Amygdala (tissue), 56 donors: ENCODE measurements at places on chromosomes 12 and 14.

DNA sequence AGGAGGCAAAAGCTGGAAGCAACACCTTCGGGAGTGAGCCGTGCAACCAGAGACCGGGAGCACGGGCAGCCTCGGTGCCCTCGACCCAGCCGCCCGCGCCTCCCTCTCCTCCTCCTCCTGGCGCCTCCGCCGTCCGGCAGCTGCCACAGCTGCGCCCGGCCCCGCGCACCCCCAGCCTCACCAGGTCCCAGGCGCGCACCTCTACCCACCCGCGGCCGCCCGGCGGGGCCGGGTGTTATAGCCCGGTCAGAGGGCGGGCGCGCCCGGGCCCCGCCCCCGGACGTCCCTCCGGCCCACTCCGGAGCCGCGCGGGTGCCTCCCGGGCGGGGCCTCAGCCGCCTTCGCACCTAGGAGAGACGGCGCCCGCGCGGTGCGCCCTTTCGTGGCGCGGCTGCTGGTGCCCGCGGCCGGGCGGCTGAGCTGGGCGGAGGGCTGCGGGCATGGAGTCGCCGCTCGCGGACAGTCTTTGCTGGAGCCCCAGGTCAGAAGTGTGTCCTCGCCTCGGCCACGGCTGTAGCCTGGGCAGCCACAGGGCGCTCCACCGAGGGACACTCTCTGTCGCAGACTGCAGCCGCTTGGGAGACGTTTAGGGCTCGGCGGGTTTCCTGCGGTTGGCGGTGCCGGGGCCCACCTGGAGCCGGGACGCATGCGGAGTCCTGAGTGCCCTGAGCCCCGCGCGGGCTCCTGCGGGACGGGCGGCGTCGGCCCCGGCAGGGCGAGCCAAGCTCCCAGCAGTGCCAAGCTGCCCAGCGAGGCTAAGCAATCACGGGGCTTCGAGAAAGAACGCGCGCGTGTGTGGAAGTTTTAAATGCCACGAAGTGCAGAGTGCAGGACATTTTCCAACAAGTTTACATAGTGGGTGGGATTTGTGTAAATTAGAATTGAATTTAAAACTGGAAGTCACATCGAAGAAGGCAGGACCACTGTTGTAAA is at the start of gene CPM:
Gene CPM, minus strand, starts transcription at position 211 of the 933 bp plus-strand sequence. CDS start 334 bp downstream, outside the sequence.
- no peak for DNase-seq

DNA sequence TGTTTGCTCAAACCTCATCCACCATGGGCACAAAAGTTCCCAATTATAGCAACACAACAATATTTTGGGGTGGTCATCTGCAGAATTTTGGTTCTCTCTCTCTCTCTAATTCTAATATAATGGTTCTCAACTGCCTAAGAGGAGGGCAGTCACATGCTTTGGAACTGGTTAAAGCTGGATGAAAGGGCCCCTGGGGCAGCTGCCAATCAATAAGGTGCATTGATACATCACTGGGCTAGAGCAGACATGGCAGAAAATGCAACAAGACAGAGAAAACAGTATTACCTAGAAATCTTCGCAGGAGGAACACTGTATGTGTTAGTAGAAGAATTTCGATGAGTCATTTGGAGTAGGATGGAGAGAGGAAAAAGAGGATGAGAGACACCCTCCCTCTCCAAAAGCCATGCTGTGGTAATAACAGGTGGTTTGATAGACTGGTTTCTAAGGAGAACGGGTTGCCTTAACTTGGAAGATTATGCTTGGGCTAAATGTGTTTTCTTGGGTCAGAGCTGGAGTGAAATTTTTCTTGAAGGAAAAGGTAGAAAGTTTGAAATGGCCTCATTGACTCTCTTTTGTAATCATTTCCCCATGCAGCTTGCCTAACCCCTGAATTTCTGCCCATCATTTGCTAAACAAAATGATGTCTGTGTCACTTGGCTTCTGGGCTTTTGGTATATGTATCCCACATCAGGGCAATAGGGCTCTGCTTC is 67.1 kb upstream of the HIF1A start:
- DNase-seq: no peak

- DNase-seq: no peak
These were observed 33.4 kb upstream of the VSX2 start for GRCh38 chr14:74205882-74206281.

GRCh38 chr12:104694161-104694560 is 237.4 kb downstream of the CHST11 start:
- DNase-seq: no peak

DNA sequence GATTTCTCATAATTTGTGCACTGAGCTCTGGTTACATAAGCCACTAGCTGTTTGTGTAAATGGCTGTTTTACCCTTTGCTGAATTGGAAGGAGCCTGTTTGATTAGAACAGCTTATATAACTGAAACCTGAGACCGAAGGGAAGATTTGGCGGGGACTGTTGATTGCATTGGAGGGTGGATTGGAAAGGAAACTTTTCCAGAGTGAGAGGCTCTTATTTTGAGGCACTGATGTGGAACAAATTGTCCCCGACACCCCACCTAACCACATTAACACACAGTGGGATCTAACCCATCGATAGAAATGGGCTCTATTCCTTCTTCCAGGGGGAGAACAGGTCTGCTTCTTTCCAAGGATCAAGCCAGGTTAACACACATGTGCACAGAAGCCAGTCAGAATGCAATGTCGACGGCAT is 51.7 kb downstream of the TMEM30B start:
- DNase-seq: no peak

DNA sequence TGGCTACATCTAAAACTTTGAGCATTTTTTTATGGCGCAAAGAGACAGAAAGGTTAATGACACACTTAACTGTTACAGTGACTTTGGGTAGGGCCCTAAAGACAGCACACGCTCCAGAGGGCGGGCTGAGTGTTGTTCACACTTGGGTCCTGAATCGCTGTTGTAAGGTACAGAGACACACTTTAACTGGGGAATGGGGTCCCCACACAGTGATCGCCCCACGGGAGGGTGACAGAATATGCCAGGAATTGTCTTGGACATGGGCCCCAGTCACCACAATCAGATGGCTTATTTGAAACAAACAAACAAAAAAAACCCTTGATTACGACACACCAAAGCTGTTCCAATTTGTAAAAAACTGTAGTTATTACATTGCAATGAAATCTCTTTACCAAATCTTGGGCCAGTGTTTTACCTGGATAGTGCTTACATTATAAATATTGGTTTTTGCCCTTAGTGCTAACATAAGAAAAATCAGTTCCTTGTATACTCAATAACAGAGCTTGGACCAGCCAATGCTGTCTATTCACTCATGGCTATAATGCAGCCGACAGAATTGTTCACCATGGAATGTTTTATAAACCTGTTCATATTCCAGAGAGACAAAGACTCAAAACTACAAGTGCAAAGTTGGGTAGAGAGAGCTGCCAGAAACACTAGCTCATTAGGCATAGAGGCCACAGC is 28.3 kb downstream of the KCTD10 start:
- no peak for DNase-seq

- DNase-seq: no peak
These were observed 101.2 kb downstream of the PPP2R5C start for GRCh38 chr14:101862711-101863110.

- no peak for DNase-seq
These were observed 2.4 kb downstream of the IFT81 start for GRCh38 chr12:110126557-110126956.

DNA sequence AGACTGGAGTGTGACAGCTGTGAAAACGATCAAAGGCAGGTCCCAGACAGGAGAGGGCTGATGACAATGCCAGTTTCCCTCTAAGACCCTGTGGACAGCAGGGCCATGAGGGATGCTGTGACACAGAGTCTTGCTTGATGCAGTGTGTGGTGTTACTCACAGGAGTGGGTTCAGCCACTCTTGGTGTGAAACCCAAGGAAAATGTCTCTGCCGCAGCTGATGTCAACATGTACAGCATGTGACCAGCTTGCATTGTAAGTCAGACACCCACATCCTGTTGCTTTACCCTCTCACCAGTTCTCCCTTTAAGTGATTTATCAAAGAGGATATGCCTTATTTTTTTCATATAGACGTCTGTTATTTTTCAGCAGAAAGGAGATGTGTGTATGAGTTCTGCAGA is 268.6 kb downstream of the BTG1 start:
- DNase-seq: no peak

DNA sequence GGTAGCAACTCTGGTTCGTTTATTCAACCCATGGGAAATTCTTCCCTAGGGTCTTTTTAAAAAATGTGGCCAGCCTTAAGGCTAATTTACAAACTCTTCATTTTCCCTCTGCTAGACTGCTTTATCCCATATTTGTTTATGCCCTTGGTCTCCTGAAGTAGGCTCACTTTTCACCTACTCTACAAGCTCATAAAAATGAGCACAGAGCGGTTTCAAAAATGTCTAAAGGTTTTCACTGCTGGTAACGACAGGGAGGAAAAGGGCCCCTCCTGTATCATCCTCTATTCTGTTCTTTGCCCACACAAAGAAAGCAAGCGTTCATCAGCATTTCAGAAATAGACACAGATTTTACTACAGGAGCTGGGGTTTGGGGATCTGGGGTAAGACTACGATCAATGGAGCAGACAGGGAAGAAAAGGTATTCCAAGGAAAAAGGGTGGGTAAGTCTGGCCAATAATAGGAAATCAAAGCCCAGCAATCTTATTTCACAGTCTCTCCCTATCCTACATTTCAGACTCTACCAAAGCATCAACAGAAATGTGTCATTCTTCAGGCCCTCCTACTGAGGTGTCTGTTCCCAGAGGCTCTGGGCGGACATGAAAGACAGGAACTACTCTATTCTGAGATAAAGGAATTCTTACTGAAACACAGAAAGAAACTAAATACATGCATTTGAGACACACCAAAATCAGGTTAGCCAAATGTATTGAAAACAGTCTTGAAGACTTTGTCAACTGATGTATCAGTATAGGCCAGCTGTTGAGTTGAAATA is 86.4 kb downstream of the SPPL3 start:
- DNase-seq: no peak

DNA sequence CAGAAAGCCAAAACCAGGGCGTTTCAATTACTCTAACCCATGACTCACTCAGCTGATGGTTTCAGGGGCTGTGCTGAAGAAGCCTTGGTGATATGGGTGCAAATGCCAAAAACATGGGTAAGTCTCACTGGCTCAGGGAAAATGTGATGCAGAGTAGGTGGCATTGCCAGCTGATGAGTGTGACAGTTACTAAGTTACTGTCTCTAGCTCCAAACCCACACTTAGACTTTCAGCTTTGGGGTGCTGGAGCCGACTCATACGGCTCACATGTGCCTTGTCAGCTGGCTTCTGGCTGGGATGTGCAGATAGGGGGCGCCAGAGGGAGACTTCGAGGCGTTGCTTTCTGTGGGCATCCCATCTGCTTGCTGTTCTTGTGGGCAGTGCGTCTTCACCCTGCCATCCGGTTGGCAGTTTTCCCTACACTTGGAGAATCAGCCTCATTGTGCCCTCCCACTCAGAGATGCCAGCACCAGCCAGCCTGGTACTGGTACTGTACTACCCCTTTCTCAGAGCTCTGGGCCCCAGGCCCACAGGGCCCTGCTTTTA is 11.1 kb upstream of the KRT7 start:
- DNase-seq: no peak

GRCh38 chr14:32826404-32827082 is 112.1 kb upstream of the NPAS3 start:
- DNase-seq: peak; percentile 28

GRCh38 chr12:68286396-68286795 is 33.0 kb upstream of the IL22 start:
- no peak for DNase-seq

DNA sequence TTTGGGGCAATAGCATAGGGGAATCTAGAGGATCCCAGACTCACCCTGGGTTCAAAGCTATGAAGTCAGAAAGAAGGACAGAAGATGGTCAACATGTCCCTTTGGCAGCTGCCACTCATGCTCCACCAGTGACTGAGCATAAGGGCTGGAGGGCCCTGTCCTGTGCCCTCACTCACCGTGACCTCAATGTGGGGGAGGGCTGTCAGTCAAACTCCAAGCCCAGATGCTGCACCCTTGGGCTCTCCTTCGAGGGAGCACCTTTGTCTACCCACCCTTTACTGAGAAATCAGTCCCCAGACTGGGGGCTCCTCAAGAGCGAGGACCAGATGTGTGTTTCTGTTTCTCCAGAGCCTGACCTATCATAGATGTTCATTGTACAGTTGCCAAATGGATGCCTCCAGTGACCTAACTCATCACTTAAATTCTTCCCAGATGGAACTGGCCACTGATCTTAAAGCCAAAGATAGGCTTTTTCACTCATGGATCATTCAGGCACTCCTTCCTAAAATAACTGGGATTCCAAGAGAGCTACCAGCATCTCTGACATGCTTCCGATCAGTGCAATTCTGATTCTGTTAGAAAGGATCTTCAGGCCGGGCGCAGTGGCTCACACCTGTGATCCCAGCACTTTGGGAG is 27.2 kb upstream of the VSX2 start:
- DNase-seq: no peak

- DNase-seq: peak; percentile 35
These were observed 15.2 kb upstream of the CLIP1 start for GRCh38 chr12:122437656-122438121.

DNA sequence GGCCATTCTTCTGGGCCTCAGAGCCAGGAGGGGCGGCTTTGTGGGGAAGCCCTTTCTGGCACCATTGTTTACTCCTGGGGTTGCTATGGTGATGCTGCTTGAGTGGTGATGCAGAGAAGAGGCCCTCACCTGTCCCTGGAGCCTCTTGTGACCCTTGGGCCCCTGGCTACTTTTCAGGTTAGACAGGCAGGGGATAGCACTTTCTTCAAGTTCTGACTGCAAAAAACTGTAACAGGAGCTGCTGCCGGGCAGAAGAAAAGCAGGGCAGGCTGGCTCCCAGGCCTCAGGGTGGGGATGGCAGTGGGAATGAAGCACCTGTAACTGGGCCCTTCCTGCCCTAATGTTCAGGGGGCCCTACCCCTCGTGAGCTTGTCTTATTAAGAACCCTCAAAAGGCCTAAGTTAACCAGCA is at the start of gene TEX52:
Gene TEX52, minus strand, starts transcription at position 19 of the 411 bp plus-strand sequence. Its CDS starts 13 bp downstream, at position 6.
- DNase-seq: no peak

GRCh38 chr12:11642785-11643184 is 6.7 kb upstream of the ETV6 start:
- DNase-seq: no peak

DNA sequence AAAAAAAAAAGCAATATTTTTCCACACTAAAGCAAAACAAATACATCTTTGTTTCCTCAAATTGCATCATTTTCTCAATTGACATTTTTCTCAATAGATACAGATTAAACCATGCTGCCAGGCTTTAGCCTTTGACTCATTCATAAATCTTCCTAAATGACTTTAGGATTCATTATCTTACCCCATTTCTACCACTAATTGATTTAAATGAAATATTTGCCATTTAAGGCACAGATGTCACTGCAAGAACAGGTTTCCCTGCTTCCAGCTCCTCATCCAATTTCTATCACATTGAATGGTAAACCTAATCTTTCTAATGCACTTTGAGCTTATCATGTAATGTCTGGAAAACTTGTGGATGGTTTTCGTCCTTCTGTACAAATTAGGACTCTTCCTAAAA is 298.7 kb downstream of the RPL10L start:
- no peak for DNase-seq
